ENCODE measurements at places on chromosomes 11 and 22. TPM values are rescaled to one million over a fixed set of nuclear protein-coding genes. Genes with fewer than 3 reads are reported as not detected.

The OPCML gene
- total RNA-seq: not detected

DNA sequence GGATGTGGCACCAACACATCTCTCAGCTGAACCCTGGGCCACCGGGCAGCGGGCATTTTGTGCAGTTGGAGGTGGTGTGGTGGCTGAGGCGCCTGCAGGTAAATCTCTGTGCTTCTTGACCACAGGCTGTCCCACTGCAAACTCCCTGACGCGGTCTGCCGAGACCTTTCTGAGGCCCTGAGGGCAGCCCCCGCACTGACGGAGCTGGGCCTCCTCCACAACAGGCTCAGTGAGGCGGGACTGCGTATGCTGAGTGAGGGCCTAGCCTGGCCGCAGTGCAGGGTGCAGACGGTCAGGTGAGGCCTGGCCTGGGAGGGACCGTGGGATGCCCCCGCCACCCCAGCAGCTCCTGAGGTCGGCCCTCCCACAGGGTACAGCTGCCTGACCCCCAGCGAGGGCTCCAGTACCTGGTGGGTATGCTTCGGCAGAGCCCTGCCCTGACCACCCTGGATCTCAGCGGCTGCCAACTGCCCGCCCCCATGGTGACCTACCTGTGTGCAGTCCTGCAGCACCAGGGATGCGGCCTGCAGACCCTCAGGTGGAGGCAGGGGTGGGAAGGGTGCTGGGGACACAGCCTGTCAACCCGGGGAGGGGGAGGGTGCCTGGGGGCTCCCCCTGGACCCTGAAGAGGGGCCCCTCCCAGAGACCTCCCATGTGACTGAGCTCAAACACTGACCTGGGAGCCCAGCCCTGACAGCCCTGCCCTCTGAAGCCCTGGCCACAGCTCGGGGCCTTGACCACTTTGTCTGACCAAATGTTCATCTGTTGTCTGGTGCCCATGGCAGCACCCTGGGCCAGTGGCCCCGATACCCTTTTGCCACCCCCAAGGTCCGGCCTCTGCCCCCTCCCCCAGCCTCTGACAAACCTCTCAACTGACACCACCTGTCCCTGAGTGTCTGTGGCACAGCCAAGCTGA, 4.6 kb upstream of the PGGHG start:
- DNase-seq: no peak

- DNase-seq: no peak
These were observed 30.8 kb downstream of the ZNRF3 start for GRCh38 chr22:28914201-28914600.

DNA sequence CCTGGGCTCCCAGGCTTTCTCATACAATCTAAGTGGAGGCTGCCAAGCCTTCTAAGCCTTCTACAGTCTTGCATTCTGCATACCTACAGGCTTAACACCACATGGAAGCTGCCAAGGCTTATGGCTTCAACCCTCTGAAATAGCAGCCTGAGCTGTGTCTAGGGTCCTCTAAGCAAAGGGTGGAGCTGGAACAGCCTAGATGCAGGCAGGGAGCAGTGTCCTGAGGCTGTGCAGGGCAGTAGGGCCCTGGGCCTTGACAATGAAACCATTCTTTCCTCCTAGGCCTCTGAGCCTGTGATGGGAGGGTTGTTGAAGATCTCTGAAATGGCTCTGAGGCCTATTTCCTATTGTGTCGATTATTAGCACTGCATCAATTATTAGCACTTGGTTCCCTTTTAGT, 150.9 kb upstream of the GRK3 start:
- DNase-seq: no peak

GRCh38 chr11:112321501-112322172, 61.0 kb upstream of the PLET1 start:
- no peak for DNase-seq

GRCh38 chr11:108160970-108161566, 39.7 kb downstream of the ACAT1 start:
- DNase-seq: no peak

The OR5L2 gene
- not detected for total RNA-seq

The CBLIF gene
- total RNA-seq: not detected

- DNase-seq: no peak
These were observed 2.0 kb upstream of the CASTOR1 start for GRCh38 chr22:30291058-30291892.

The ZNF280B gene
- 3.7 TPM for total RNA-seq

The HINFP gene
- total RNA-seq: 35.5 TPM

The CARNS1 gene
- 0.68 TPM for total RNA-seq

DNA sequence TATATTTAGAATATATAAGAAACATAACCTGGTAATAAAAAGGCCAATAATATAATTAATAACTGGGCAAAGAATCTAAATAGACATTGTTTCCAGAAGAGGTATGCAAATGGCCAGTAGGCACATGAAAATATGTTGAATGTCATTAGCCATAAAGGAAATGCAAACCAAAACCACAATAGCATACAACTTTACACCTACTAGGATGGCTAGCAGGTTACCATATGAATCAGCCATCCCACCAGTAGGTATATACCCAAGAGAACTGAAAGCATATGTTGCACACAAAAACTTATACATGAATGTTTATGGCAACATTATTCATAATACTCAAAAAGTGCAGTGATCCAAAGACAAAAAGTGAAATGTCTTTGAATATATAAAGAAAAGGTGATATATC, 2.7 kb upstream of the OR2D2 start:
- DNase-seq: no peak

GRCh38 chr11:122796128-122796717, 42.1 kb upstream of the CRTAM start:
- DNase-seq: peak; percentile 39

- no peak for DNase-seq
These were observed 44.9 kb downstream of the CD82 start for GRCh38 chr11:44610186-44610955.

The TIGD3 gene
- 1.6 TPM for total RNA-seq

The ART1 gene
- total RNA-seq: not detected

The CCDC73 gene
- 0.11 TPM for total RNA-seq

DNA sequence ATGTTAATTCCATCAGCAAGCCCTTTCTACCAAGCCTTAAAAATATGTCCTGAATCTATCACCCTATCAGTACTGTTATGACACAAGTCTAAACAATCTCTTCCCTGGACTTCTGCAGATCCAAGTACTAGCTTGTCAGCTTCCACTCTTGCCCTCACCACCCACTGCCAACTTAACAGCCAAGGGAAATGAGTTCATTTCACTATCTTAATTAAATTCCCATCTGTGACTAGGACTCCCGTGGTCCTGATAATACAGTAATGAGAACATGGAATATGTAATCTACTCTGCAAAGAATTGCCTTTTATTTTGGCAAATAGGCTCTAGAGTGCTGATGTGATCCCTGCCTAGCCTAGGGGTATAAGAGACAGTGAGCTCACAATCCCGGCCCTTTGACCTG, 10.1 kb downstream of the UBQLN3 start:
- no peak for DNase-seq

- DNase-seq: no peak
These were observed 4.9 kb downstream of the HTATIP2 start for GRCh38 chr11:20368438-20368837.

- DNase-seq: no peak
These were observed 15.8 kb downstream of the IL17RA start for GRCh38 chr22:17100621-17101020.

DNA sequence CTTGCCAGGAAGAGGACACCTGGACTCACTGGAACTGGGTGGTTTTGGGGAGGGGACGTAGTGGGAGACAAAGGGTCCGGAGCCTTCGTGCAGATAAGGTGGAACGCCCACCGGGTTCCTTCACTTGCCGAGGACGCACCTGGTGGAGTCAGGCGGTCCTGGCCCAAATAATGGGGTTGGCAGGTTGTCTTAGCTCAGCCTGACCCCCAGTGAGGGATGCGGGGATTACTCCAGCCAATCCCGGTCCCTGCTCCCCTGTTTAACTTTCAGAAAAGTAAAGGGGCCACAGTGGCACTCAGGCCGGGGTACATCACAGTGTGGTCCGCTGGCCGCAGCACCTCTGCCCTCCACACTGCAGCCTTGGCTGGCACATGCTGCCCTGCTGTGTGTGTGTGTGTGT, 18.0 kb downstream of the A4GALT start:
- DNase-seq: no peak

DNA sequence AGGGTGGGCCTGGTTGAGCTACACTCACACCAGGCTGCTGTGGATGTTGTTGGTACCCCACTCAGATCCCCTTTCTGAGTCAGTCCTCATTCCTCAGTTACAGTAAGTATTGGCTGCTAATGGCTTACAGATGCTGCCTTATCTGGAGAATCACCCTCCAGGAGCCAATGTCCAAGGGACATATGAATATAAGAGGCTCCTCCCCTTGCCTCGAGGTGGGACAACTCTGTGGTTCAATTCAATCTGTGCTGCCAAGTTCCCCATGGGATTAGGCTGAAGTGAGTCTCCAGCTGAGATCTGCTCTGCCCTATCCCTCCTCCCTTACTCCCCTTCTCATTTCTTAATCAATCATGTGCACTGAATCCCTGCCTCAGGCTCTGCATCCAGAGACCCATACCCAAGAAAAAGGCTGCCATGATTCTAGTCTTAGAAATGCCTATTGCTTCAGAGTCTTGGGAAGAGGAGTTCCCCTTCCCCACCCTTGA, 168.8 kb upstream of the SYT13 start:
- no peak for DNase-seq

DNA sequence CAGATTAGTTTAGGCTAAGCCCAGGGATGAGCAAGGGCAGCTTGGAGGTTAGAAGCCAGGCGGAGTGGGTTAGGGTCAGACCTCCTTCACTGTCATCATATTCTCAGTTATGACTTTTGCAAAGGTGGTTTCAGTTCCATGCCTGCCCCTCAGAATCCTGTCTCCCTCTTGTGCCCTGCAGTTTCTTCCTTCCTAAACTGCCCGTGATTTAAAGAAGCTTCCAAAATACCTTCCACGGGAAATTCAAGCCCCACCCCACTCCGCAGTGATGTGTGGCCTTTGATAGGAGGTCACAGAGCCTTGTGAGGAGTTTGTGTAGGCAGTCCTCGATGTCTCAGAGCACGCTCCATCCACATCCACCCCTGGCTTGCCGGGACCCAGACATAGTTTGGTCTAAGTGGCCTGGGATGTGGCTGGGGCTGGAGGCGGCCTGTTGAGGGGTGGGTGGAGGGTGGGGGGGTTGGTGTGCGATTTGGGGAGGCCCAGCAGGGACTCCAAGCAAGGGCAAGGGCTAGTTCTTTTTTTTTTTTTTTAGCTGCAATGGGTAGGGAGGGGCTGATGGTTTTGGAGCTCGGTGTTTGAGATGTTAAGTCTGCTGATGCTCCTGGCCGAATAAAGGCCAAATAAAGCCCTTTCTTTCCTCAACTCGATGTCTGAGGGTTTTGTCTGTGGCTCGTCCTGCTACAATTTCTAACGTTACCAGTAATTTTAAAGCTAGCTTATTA, 1.6 kb upstream of the IFITM1 start:
- no peak for DNase-seq

The TSGA10IP gene
- total RNA-seq: not detected

The TTC28 gene
- 1.4 TPM for total RNA-seq

- DNase-seq: no peak
These were observed 39.5 kb downstream of the ARFGAP3 start for GRCh38 chr22:42817556-42817955.

GRCh38 chr22:42171946-42172719, 41.5 kb upstream of the CYP2D6 start:
- no peak for DNase-seq

DNA sequence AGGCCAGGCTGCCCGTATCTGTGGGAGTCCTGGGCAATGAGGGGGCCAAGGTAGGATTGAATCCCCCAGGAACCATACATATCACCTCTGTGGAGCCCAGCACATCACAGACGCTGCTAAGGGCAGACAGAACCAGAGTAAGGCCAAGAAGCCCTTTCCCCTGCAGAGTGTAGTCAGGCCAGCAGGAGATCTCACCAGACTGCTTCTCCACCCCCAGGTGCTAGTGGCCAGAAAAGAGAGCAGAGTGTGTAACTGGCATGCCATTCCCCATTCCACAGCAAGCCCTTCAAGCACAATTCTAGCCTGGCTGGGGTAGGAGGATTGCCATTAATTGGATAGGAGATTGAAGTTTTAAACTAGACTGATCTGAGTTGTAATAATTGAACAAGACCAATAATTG, 28.0 kb upstream of the FCHSD2 start:
- no peak for DNase-seq

The GGTLC3 gene
- total RNA-seq: not detected

GRCh38 chr22:49701380-49702067, 126.1 kb downstream of the BRD1 start:
- no peak for DNase-seq

The OR52N1 gene
- total RNA-seq: not detected

The PRRG4 gene
- total RNA-seq: 1.1 TPM

- DNase-seq: no peak
These were observed 1.4 kb downstream of the PC start for GRCh38 chr11:66956689-66957290.

GRCh38 chr11:102390667-102391465, 43.9 kb downstream of the BIRC2 start:
- DNase-seq: peak; percentile 46

- DNase-seq: no peak
These were observed 185.1 kb upstream of the SYT13 start for GRCh38 chr11:45471266-45471665.

The MRPL21 gene
- 106 TPM for total RNA-seq

- DNase-seq: no peak
These were observed 28.4 kb downstream of the ARHGAP32 start for GRCh38 chr11:129163714-129164164.

DNA sequence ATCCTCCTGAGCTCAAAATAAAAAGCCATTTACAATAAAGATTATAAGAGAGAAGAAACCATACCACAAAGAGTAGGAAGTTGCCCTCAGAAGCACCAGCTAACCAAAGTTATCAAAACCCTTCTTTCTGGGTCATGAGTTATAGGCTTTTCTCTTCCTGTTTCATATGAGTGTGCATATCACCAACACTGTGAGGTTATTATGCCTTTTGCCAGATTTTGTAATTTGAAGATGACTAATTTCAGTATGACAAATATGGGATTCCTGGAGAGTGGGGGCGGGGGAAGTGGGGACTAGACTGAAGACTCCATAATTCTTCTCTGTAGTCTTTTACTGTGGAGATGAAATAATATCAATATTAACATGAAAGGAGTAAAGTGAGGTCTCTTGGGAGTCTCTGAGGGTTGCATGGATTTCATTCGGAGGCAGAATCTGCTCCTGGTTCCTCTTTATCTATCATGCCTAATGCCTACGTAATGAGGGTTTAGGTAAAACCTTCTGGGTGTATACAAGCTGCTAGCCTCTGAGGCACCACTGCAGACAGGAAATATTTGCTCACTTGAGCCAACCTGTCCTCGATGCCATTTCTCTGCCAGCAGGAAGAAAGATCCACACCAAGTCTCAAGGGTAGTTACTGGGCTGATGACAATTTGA, 2.1 kb downstream of the LPXN start:
- DNase-seq: peak; percentile 20

DNA sequence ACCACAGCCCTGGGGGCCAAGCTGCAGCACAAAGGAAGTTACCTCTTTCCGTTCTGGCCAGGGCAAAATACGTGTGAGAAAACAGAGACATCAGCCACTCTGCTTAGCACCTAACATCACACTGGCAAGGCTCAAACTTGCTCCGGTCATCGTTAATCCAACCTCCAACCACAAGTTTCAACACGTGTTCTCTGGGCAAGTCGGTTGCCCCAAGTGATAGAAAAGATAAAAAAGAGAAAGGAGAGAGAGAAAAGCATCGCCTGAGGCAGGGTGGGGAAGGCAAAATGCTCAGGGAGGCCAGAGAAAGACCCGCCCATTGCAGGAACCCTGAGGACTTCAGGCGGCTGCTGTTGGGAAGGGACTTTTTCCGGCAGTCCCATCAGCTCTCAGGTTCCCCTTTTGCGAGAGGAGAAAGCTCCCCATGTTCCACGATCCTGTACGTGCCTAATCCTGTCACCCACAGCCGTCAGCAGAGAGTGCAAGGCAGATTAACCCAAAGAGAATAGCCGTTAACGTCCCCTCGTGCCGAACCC, 18.5 kb upstream of the B4GALNT4 start:
- no peak for DNase-seq

The KLHDC7B gene
- 3.3 TPM for total RNA-seq
